Uterus (tissue), 4 donors: ENCODE measurements at places on chromosomes 6 and 20. TPM values are rescaled to one million over a fixed set of nuclear protein-coding genes. Genes with fewer than 3 reads are reported as not detected.

DNA sequence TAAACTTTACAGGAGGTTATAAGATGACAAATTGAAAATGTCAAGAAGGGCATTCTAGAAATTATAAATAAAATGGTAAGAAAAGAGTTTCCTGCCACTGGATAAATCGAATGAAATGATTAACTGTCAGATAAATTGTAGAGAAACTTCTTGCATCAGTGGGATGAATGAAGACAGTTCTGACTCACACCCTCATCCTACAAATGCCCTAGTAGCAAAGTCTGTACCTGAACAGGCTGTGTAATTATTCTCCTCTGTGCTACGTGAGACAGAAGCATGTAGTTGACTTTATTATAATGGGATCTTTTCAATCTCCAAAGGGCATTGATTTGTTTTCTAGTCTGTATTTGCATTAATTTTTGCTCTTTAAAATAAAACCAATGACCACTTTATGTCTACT, 47.3 kb downstream of the IYD start:
- DNase-seq, result no peak
- H3K27ac ChIP-seq, result no peak overlapping the region
- no peaks in the 10 kb centered on the region for H3K27me3 ChIP-seq
- no peak overlapping the region for H3K4me3 ChIP-seq
- no peaks in the 10 kb centered on the region for H3K36me3 ChIP-seq

GRCh38 chr6:162615016-162615705, 112.4 kb downstream of the PRKN start:
- H3K27ac ChIP-seq, result no peak overlapping the region
- no peak for DNase-seq
- no peaks in the 10 kb centered on the region for H3K27me3 ChIP-seq
- H3K4me1 ChIP-seq, result no peaks in the 10 kb centered on the region
- no peak overlapping the region for H3K4me3 ChIP-seq

- H3K36me3 ChIP-seq, result no peaks in the 10 kb centered on the region
- no peak overlapping the region for H3K27ac ChIP-seq
- no peaks in the 10 kb centered on the region for H3K27me3 ChIP-seq
Observed at GRCh38 chr20:48797850-48798747, 29.7 kb downstream of the PREX1 start.

- no peaks in the 10 kb centered on the region for H3K4me1 ChIP-seq
- DNase-seq, result no peak
- no peaks in the 10 kb centered on the region for H3K36me3 ChIP-seq
- H3K4me3 ChIP-seq, result no peak overlapping the region
- H3K27ac ChIP-seq, result no peak overlapping the region
- H3K27me3 ChIP-seq, result peaks cover 8% of the 10 kb centered on the region
Observed at GRCh38 chr6:28809947-28810658, 113.7 kb downstream of the TRIM27 start.

DNA sequence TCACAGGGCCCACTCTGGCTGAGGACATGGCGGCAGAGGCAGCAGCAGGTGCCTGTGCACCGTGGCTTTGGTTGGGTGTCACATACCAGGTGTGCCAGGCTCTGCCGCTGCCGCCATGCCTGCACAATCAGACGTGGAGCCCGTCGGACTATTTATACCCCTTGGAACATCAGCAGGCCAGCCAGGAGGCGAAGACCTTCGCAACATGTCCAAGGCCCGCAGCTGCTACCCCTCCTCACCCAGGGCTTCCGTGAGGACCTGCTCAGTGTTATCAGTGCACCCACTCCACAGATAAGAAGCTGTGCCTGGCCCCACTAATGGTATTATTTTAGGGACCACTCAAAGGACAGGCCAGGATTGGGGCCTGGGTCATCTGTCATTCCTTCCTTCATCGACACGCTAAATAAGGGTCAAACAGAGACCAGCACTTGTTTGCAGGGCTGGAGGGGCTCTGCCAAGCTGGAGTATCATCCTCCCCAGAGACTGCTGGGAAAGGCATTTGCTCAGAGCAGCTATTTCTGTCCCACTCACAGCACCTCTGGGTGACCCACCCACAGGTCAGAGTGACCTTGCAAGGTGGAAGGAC, 109.2 kb downstream of the BMP7 start:
- no peaks in the 10 kb centered on the region for H3K4me1 ChIP-seq
- no peak for DNase-seq
- H3K27me3 ChIP-seq, result no peaks in the 10 kb centered on the region
- H3K27ac ChIP-seq, result no peak overlapping the region

GRCh38 chr20:46701057-46701456, 8.4 kb upstream of the SLC2A10 start:
- H3K27me3 ChIP-seq, result no peaks in the 10 kb centered on the region
- no peak overlapping the region for H3K27ac ChIP-seq
- H3K4me1 ChIP-seq, result no peaks in the 10 kb centered on the region
- no peak for DNase-seq
- H3K4me3 ChIP-seq, result no peak overlapping the region
- H3K36me3 ChIP-seq, result no peaks in the 10 kb centered on the region

DNA sequence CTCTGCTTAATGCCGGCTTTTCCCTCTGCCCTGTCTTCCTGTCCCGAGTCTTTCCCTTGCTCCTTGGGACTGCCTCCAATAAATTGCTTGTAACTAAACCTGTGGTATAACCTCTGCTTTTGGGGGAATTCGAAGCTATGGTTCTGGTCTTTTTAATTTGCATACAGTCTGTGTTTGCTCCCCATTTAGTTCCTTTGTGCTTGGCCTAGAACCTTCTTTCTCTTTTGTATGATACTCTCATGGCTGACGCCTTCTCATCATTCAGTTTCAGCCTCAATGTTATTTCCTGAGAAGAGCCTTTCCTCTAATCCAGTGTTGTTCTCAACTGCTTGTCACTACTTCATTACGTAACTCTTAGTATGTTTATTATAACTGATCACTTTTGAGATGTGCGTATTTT, 248.0 kb downstream of the PHF3 start:
- no peaks in the 10 kb centered on the region for H3K4me1 ChIP-seq
- H3K27ac ChIP-seq, result no peak overlapping the region
- no peaks in the 10 kb centered on the region for H3K27me3 ChIP-seq

Gene GSTA4
- total RNA-seq, result 23.7 TPM
